Panc1 (cell line): ENCODE measurements at places on chromosomes 7 and 10.

GRCh38 chr7:47501406-47501805 lies 80.5 kb downstream of the TNS3 start:
- no peak for DNase-seq

GRCh38 chr10:32909456-32909855 lies 48.6 kb downstream of the ITGB1 start:
- no peak for DNase-seq

DNA sequence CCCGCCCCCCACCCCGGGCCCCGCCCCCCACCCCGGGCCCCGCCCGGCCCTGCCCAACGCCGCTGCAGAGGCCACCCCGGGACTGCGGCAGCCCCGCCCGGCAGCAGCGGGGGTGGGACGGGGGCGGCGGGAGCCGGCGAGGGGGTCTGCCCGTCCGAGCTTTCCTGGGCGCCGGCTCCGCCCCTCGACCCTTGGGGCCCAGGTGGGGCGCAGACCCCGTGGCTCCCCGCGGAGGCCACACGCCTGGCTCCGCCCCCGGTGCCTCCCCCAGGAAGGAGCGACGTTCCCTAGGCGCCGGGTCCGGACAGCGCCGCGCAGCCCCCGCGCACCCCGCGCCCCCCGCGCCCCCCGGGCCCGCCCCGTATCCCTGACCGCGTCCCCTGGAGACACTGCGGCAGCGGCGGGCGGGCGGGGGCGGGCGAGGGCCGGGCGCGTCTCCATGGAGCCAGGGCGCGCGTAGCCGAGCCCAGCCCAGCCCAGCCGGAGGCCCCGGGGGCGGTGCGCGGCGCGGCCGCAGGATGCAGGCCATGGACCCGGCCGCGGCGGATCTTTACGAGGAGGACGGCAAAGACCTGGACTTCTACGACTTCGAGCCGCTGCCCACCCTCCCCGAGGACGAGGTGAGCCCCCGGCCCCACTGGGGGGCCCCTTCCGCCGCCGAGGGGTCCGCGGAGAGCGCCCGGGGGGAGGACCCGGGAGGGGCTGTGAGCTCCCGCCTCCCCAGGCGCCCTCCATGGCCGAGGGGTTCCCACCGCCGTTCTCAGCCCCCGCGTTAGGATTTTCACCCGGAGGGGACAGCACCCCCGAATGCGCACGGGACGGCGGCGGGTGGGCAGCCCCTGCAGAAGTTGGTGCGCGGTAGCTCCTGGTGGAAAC lies at the start of gene KNDC1:
TSS of gene KNDC1 (plus strand) at position 270 of the 876 bp plus-strand sequence. CDS start at position 519, 249 bp downstream.
- no peak for DNase-seq

DNA sequence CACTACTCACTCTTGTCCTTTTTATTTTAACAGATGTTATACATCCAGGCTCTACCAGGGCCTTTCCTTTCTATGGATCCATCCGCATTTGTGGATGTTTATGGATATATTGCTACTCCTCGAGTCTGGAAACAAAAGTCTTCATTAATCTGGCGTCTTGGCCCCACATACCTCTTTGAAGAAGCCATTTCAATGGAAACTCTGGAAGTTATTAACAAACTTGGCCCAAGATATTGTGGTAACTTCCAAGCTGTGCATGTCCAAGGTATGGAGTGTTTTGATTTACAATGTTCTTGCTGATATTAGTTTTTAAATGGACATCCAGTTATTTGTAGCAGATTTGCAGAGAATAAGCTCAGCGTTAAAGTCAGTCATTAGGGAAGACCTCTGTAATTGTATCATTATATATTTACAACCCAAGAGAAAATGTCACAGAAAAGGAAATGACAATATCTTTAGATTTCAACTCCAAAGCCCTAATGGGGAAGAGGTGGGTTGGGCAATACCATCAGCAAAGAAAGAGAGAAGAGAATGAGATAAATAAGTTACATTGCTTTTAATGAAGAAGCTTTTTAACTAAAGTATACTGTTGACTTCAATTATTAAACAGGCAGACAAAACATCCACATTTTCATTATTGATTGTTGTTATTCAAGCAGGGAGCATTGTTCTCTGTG lies 102.1 kb downstream of the WDFY4 start:
- no peak for DNase-seq
